Renal cortical epithelial cell (primary cell): ENCODE measurements at places on chromosomes 4 and X. TPM values are rescaled to one million over a fixed set of nuclear protein-coding genes. Genes with fewer than 3 reads are reported as not detected.

The RPS6KA6 gene
- 1.2 and 10.1 TPM in 2 replicates for total RNA-seq

The TAF7L gene
- 0.10 TPM in 1 of 2 replicates, not detected in the other for total RNA-seq

The TRO gene
- total RNA-seq, result 9.4 and 19.5 TPM in 2 replicates

The RHOH gene
- not detected in 2 replicates for total RNA-seq

DNA sequence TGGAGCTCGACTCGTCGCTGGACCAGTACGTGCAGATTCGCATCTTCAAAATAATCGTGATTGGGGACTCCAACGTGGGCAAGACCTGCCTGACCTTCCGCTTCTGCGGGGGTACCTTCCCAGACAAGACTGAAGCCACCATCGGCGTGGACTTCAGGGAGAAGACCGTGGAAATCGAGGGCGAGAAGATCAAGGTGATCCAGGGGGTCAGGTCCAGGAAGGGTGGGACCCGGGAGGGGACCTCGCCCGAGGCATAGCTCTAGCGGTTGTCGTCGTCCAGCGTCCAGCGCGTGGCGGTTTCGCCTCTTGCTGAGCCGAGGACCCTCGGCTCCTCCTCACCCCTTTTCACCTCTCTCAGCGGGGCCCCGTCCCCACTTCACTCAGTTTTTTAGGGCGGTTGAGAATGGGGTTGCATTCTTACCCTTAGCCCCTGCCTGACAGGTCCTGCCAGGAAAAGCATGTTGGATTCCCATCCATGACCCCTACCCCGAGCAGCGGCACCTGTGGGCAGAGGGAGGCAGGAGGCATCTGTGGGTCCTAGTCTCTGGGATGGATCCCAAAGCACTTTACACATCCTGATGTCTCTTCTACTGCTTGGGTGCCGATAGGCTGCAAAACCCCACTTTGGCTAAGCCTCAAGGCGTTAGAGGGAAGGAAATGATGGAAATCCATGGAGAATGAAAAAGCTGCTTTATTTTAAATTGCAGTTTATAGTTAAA lies 524 bp downstream of the RAB33A start:
- no peak for DNase-seq

GRCh38 chrX:149799938-149800337 lies 18.2 kb downstream of the MAGEA9 start:
- DNase-seq, result peak; percentile 6

- peak; percentile 87 for DNase-seq
These were observed 4.4 kb upstream of the PRDM8 start for GRCh38 chr4:80192937-80193336.

DNA sequence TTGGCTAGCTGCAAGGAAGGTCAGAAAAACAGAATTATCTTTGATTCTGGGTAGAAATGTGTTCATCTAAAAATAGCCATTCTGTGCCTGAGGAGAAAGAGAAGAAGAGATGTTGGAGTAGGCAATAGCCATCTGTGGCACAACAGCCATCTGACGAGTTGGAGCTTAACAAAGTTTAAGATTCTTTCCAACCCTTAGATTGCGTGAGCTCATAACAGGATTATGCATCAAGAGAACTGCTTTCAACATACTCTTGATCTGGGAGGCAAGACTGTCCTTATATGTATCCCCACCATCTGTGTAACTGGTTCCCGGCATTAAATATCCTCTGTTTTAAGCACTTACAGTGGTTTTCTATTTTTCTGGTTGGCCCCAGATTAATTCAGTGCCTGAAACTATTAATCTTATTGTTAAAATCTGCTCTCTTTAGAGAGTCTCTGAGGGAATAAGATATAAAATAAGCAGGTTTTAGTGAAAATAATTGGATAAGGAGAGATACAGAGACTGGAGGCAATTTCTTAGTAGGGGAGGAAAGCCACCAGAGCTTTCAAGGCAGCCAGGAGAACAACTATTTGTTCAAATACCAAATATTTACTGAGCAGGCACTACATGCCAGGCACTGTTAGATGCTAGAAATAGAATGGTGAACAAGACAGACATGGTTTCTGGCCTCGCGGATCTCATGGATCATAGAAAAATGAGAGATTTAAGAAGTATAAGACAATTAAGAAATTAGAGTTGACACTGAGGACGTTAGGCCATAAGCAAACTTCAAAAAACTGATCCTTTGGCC lies 398.0 kb downstream of the SMARCA1 start:
- no peak for DNase-seq
